Tibial nerve (tissue), 4 donors: ENCODE measurements at places on chromosomes 13 and 19.

GRCh38 chr13:100933841-100934240 is 259.2 kb upstream of the TMTC4 start:
- no peaks in the 10 kb centered on the region for H3K27me3 ChIP-seq
- DNase-seq, result no peak
- H3K27ac ChIP-seq, result no peak overlapping the region
- no peaks in the 10 kb centered on the region for H3K4me1 ChIP-seq
- H3K36me3 ChIP-seq, result no peaks in the 10 kb centered on the region

DNA sequence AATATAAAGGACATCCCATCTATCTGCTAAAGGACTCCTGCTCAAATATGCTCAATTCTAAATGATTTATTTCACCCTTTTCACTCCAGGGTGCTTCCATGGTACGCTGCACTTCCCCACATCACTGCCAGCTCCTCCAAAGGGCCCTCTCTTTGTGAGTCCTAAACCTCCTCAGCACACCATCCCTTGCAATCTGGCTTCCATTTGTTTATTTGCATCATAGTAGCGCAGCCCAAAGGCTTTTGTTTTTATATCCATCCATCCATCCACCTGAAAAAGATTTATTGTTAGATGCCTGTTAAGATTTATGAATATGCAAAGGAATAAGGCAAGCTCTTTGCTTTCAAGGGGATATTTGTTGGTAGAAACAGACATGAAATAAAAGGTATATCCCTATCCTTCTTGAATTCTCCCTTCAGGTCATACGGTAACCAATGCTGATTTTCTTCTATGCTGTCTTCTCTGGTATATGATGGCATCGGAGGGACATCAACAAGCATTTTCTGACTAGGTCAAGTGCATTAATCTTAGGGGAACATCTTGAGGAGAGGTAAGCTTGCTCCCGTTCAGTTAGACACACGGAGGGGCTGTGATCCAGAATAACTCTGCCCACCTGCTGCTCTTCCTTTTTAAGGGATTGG is 397.6 kb downstream of the LIG4 start:
- no peaks in the 10 kb centered on the region for H3K36me3 ChIP-seq
- H3K27ac ChIP-seq, result no peak overlapping the region
- DNase-seq, result no peak
- no peaks in the 10 kb centered on the region for H3K27me3 ChIP-seq
- no peak overlapping the region for H3K4me3 ChIP-seq

DNA sequence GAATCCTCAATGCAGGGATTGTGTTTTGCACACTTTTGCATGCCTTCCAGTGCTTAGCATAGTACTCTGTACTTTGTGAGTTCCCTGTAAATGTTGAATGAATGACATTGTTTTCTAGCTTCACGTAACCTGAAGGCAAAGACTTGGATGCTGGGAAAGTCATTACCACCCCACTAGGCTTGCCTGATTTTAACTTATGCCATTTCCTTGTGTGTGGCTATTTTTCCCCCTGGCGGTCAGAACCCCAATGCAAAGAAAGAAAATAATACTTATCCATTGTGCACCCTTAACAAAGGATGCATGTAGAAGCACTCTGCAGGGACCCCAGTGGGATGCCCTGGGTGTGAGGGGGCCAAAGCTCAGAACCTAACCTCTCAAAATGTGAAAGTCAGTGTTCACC is 1.2 kb upstream of the ENOX1 start:
- H3K4me3 ChIP-seq, result no peak overlapping the region
- H3K27ac ChIP-seq, result no peak overlapping the region
- DNase-seq, result no peak
- peaks cover 38% of the 10 kb centered on the region for H3K4me1 ChIP-seq
- no peaks in the 10 kb centered on the region for H3K36me3 ChIP-seq

DNA sequence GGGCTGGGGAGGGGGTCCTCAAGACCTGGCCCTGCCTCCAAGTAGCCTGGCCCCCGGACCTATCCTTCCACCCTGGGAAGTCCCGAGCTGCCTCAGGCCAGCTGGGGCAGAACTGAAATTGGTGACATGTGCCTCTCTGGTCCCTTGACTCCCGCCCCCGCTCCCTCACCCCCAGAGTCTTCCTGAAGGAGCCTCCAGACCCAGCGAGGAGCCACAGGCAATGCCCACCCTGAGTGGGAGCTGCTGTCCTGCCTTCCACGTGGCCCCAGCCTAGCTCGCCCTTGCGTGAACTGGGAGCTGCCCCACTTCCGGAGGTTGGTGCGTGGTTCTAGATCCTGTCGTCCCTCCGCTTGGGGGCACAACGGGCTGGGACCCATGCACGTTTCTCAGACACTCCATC is 34.6 kb downstream of the CEBPA start:
- DNase-seq, result no peak
- no peak overlapping the region for H3K27ac ChIP-seq
- no peak overlapping the region for H3K4me3 ChIP-seq
- H3K36me3 ChIP-seq, result no peaks in the 10 kb centered on the region

DNA sequence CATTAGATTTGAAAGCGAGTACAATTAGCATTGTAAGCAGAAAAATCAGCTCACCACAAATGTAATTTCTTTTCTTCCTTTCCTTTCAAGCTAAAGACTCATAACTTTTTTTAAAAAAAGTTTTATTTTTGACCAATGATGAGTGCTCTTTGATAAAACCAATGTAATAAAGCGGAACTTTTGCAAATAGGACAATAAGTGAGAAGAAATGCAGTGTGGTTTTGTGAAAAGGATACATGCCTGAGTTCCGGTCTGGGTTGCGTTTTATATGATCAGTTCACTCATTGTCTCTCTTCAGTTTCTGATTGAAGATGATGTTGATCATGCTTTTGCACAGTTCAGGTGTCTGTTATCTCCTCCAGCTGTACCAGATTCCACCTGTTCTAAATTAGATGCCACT is 274.4 kb downstream of the KLF12 start:
- no peak for DNase-seq
- H3K36me3 ChIP-seq, result no peaks in the 10 kb centered on the region
- H3K4me3 ChIP-seq, result no peak overlapping the region
- no peaks in the 10 kb centered on the region for H3K27me3 ChIP-seq
- no peak overlapping the region for H3K27ac ChIP-seq
- no peaks in the 10 kb centered on the region for H3K4me1 ChIP-seq

GRCh38 chr19:2207991-2208860 is 27.9 kb downstream of the PLEKHJ1 start:
- no peaks in the 10 kb centered on the region for H3K27me3 ChIP-seq
- H3K27ac ChIP-seq, result peak overlapping the region; percentile 12
- H3K4me1 ChIP-seq, result peaks cover 15% of the 10 kb centered on the region
- no peak overlapping the region for H3K4me3 ChIP-seq
- H3K36me3 ChIP-seq, result no peaks in the 10 kb centered on the region
- DNase-seq, result peak; percentile 65

DNA sequence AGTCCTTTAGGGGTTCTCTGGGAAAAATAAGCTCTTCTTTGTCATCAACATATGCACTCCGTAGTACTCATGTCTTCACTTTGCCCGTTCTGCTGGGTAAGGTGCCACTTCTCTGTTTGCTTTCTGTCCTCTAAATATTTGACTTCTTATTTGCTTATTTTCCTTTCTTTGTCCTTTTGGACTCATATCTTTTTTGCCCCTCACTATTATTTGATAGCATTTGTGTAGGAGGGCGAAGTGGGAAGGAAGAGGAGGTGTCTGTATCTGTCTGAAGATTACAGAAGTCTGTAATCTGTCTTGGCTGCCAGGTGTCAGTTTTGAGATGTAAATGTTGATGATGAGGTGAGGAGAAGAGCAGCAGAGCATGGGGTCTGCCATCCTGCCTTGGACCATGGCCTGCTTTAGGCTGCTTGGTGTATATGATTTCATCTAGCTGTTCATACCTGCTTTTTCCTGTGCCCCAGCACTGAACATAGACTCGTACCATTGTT is 30.8 kb downstream of the USPL1 start:
- no peak for DNase-seq
- H3K36me3 ChIP-seq, result peaks cover 81% of the 10 kb centered on the region
- H3K4me3 ChIP-seq, result no peak overlapping the region
- no peak overlapping the region for H3K27ac ChIP-seq
- H3K27me3 ChIP-seq, result no peaks in the 10 kb centered on the region

DNA sequence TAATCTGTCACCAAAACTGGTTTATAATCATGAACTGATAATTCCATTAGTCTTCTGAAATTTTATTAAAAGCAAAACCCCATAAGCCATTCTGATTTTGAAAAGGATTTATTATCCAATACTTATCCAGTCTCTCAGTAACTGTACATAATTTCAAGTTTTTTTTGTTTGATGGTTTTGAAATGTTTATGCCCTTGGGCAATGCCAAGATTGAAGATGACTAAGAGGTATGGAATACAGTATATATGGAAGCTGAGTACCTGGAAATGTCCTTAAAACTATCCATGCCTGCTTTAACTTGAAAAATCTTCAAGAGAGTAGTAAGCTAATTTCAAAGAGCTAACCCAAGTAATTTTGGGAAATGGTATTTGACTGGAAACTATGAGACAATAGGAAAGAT is 1.8 kb upstream of the NEK5 start:
- H3K36me3 ChIP-seq, result no peaks in the 10 kb centered on the region
- no peak overlapping the region for H3K4me3 ChIP-seq
- H3K27me3 ChIP-seq, result no peaks in the 10 kb centered on the region
- DNase-seq, result no peak

DNA sequence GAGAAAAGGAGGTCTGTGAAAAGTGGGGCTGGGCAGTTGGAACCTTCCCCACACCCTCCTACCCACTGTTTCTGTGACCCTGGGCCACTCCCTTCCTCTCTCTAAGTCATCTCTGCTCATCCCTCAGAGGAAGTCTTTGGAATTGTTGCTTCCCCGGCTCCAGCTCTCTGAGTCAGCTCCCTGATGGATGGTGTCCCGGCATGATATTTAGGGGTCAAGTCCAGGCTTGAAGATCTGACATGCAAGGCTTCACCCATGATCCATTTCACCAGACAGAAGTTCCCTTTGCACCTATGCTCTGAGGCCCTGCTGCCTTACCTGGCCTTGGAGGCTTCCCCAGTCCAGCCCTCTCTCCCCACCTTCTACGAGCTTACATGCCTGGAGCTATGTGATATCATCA is 13.3 kb downstream of the EXOC3L2 start:
- no peaks in the 10 kb centered on the region for H3K36me3 ChIP-seq
- no peak overlapping the region for H3K27ac ChIP-seq
- DNase-seq, result no peak
- no peaks in the 10 kb centered on the region for H3K4me1 ChIP-seq
- no peaks in the 10 kb centered on the region for H3K27me3 ChIP-seq

DNA sequence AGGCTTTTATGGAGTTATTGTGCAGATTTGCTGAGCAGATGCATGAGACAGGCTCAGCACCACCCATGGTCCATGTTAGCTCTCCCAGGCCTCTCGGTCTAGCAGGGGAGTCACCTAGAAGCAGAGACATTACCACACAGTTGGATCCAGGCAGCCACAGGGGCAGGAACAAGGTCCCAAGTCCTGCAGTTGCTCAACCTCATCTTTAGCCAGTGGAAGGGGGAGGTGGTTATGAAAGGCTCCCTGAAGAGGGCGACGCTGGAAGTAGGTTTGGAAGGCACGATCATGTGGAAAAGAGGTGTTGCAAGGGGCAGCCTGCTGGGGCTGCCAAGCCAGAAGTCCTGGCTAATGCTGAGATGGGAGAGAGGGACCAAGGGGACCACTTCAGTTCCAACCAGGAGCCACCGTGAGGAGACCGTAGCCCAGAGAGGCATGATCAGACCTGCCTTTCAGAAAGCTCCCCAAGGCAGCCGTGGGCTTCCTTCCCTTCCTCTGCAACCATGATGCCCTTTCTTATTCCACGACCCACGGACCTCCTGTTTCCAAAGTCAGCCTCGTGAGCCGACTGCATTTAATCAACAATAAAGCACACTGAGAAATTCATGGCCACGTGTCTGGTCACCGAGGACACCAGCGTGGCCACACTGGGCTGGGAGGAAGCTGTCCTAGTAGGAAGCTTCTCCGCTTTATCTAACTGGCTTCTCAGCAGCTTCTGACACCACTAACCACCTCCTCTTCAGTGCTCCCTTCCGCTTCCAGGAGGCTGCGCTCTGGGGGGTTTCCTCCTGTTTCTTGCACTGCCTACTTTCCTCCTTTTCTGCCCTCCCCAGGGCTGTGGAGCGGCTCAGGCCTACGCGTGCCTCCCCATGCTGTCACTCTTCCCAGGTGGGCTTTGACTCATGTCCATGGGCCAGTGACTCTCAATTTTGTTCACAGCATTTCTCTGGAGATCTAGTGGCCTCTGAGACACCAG is 2.6 kb downstream of the AP1M1 start:
- H3K4me3 ChIP-seq, result no peak overlapping the region
- peak; percentile 61 for DNase-seq
- peaks cover 7% of the 10 kb centered on the region for H3K36me3 ChIP-seq
- peaks cover 45% of the 10 kb centered on the region for H3K4me1 ChIP-seq
- no peak overlapping the region for H3K27ac ChIP-seq

GRCh38 chr19:6577476-6578125 is 13.3 kb downstream of the CD70 start:
- H3K36me3 ChIP-seq, result no peaks in the 10 kb centered on the region
- H3K4me1 ChIP-seq, result no peaks in the 10 kb centered on the region
- no peak overlapping the region for H3K4me3 ChIP-seq
- H3K27ac ChIP-seq, result no peak overlapping the region
- no peaks in the 10 kb centered on the region for H3K27me3 ChIP-seq

DNA sequence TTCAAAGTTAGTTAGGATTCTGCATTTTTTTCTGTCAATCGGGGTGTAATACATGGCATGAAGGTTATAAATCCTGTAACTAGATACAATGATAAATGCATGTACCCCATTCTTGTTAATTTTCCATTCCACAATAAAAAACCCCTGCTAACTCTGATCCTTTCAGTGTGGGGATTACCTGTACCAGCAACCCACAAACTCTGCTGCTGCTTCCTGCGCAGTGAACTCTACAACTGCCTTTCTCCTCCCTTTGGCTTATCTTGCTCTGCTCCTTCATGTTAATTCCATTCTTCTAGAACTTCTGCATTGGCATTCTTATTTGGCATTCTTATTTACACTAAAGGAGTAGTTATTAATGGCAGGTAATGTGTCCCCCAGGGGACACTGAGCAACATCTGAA is 273.1 kb downstream of the KLF12 start:
- no peak for DNase-seq
- H3K4me1 ChIP-seq, result no peaks in the 10 kb centered on the region
- no peaks in the 10 kb centered on the region for H3K36me3 ChIP-seq
- H3K27ac ChIP-seq, result no peak overlapping the region

- H3K4me1 ChIP-seq, result peaks cover 5% of the 10 kb centered on the region
- peak within 1 kb of the TSS; percentile 50 for H3K27ac ChIP-seq
- H3K4me3 ChIP-seq, result peak within 1 kb of the TSS; percentile 67
- peak; percentile 9 for DNase-seq
These were observed at the start of gene FAM124A for GRCh38 chr13:51222037-51222685. TSS of gene FAM124A (plus strand) at chr13:51222398. CDS start at chr13:51222502, 104 bp downstream.
